Renal cortical epithelial cell (primary cell): ENCODE measurements at places on chromosomes 5 and 9. TPM values are rescaled to one million over a fixed set of nuclear protein-coding genes. Genes with fewer than 3 reads are reported as not detected.

OLFM1 gene
- 0.15 TPM in 1 of 2 replicates, not detected in the other for total RNA-seq

IL3 gene
- total RNA-seq = not detected in 2 replicates

SUSD3 gene
- 5.1 and 6.9 TPM in 2 replicates for total RNA-seq

CDX1 gene
- total RNA-seq = not detected in 2 replicates
